ENCODE measurements at places on chromosomes 11 and 22.

GRCh38 chr11:64400667-64401066 lies 41.7 kb downstream of the RPS6KA4 start:
- no peak for DNase-seq

- DNase-seq: no peak
Observed at GRCh38 chr22:26321469-26321913, 107.6 kb upstream of the ASPHD2 start.

DNA sequence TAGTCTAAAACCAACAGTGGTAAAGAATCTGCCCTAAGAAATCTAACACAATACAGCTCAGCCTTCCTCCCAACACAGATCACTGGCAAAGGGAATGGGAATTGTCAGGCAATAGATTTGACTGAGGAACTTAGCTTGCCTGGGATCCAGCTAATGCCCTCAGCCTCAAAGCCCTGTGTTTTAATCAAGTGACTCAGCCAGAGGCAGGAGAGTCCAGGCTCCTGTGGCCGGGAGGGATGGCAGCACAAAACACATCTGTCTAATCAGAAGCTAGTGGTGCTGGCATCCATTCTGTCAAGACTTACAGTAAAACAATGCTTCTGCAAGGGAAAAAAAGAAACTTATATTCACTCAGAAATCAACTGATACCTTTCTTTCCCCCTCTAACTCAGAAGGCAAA lies 5.6 kb downstream of the SYTL2 start:
- DNase-seq: no peak

DNA sequence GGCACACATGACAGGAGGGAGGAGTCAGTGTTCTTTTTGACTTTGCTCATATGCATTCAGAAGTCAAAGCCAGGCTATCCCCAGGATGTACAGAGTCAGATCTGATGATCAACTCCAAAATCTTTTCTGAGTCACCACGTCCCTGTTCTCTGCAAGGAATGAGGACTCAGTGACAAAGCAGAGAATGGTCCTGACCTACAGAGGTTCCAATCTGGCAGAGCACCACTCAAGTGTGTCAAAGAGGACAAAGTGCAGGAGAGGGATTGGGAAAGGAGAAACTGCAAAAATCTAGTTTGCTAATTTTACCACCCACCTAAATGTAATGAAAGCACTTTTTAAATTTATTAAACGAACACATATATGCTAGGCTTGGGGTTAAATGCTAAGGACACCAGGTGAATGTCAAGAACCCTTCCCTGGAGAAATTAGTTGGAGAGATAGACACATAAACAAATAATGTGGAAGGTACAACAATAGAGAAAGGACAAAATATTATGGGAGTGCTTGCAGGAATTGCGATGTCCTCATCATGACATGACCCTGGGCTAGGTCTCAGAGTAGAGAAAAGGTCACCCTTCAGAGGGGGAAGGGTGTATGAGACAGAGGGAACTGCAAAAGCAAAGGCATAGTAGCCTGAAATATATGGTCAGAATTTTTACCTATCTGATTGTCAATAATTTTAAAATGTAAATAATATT lies 56.3 kb downstream of the MTNR1B start:
- no peak for DNase-seq

DNA sequence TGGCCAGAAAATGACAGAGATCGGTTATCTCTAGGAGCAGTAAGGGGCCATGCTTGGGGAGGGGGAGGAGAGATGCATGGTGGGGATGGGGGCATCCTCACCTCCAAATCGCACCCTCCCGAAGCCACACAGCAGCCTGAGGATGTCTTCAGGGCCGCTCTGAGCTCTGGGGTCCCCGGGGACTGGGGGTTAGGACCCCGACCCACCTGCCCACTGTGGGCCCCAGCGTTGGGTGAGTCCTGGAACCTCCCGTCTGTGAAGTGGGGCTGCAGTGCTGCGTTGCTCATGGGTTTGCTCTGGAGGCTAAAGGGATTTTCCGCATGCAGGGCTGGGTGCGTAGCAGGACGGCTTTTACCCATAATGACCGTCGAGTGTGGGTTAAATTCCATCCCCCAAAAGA lies 1046.3 kb downstream of the BRD1 start:
- no peak for DNase-seq

- DNase-seq: no peak
Observed at GRCh38 chr22:44194569-44194968, 13.8 kb downstream of the PARVG start.

DNA sequence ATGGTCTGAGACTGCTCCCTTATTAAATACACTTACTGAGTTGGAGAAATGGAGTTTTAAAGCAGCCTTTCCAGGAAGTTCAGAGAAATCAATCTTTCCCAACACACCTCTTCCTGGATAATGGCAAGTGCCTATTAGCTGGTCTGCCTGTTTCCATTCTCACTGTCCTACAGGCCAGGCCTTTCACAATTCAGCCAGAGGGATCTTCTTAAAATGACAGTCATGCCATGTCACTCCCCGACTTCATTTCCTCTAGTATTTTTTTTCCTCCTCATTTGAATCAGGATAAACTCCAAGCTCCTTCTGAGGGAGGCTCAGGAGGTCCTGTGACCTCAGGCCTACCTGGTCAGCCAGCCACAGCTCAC lies 62.6 kb downstream of the FDX1 start:
- no peak for DNase-seq

DNA sequence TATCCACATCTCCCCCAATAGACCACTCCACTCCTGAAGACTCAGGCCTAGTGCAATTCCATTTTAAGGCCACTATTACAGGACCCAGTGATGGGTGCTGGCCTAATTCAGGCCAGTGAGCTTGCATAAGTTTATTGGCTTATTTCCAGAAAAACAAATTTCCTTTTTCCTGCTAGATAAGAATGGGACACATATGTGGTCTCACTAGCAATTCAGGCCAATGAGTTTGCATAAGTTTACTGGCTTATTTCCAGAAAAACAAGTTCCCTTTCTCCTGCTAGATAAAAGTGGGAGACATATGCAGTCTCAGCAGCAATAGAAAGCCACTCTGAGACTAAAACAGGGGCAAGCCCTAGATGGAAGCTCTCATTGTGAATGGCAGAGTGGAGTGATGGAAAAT lies 22.4 kb downstream of the ADM start:
- no peak for DNase-seq

- no peak for DNase-seq
Observed at GRCh38 chr11:114148013-114148382, 88.5 kb downstream of the ZBTB16 start.

DNA sequence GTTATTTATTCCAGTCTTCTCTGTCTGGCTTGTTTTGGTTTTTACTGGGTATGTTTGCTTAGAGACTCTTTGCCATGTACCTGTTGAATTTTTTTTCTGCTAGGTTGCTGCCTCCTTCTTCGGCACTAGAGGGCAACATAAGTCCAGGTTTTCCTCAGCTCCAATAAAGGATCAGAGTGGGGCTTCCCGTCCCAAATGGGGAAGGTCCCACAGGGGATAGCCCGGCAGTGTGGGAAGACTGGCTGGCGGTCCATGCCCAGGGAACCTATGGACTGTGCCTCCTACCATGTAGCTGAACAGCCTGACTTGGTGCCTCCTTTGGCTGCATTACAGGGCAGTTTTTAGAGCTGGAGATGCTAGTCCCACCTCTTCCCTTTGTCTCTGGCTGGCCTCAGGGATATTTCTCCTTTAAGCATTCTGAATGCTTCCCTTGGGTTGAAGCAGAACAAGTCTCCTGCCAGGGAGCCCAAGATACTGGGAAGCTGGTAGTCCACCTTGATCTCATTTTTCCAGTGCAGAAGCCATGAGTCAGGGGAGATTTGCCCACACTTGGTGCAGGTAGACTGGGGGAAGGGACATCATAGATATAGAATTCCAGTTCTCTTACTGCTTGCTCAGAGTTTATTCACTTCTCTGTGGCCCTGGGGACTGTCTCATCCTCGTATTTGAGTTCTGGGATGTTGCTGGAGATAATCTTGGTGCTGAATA lies 60.2 kb downstream of the BRD1 start:
- no peak for DNase-seq

DNA sequence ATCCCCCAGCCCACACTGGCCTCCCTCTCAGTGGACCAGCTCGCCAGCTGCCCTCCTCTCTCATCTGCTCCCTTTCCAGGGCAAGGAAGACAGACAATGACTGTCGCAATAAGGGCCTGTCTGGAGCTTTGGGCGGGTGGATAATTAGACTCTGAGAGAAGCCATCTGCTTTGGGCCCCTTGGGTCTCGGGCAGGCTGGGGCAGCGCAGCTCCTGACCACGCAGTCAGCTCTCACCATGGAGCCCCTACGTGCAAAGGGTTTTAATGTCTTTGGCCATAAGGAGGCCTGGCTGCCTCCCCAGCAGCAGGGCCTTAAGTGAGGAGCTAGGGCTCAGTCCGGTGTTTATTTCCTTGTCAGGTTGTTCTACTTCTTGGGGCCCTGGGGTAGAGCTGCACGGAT lies 153.9 kb downstream of the CHST1 start:
- no peak for DNase-seq

- no peak for DNase-seq
Observed at GRCh38 chr22:41935509-41935908, 8.9 kb upstream of the TNFRSF13C start.

DNA sequence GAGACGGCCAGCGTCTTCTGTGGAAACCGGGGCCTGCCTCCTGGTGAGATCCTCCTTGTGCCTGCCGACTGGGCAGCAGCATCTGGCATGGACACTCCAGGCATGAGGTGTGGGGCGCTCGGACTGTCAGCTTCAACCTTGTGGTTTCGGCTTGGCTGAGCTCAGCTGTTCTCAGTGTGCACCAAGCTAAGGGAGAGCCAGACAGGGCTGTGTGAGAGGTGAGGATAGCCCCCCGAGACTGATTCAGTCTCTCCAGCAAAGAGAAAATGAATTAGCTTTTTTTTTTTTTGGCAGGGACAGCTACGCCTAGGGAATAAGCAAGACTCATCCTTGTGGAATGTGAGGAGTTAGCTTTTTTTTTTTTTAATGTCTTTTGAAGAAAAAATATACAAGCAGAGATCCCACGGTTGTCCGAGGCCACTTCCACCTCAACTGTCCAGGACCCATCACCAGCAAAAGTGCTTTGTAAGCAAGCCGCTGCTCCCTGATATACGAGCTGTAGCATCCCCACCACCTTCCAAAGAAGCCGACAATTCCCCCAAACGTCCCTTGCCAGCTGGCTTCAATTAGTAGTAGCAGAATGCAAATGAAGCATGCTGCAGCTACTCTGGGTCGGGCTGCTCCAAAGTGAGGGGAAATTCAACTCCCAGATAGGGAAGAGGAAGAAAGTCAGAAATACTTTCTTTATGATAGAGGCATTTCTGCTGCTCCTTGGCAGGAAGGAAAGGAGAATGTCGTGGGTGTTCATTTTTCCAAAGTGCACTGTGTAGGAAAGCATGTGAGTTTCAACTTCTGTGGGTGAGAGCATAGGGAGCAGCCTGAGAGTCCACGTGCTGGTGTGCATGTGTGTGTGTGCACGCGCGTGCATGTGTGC lies 9.7 kb upstream of the THY1 start:
- no peak for DNase-seq

DNA sequence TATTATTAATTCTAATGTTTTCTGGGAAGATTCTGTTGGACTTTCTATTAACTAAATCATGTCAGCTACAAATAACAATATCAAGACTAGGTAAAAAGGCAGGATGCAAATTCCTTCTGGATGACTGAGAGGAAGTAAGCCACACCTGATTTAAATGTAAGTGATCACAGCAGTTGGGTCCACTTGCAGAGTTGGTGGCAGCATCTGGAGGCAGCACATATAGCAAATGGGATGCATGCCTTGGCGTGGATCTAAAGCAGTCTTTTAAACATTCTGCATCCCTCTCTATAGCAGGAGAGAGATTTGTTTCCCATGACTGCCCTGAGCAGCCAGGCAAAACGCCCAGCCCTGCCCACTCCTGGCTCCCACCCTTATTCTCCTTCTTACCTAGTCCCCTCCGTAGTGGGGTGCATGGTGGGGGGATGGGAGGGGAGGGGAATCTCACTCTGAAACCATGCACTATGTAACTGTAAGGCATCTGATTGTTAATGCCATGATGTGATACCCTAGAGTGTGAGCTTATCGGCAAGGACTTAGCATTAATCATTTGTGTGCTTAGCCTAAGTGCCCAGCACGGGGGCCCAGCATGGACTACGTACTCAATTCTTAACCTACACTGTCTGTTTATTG lies 130.3 kb downstream of the EFCAB6 start:
- DNase-seq: no peak

GRCh38 chr11:48011798-48012391 lies 31.5 kb downstream of the PTPRJ start:
- DNase-seq: no peak

DNA sequence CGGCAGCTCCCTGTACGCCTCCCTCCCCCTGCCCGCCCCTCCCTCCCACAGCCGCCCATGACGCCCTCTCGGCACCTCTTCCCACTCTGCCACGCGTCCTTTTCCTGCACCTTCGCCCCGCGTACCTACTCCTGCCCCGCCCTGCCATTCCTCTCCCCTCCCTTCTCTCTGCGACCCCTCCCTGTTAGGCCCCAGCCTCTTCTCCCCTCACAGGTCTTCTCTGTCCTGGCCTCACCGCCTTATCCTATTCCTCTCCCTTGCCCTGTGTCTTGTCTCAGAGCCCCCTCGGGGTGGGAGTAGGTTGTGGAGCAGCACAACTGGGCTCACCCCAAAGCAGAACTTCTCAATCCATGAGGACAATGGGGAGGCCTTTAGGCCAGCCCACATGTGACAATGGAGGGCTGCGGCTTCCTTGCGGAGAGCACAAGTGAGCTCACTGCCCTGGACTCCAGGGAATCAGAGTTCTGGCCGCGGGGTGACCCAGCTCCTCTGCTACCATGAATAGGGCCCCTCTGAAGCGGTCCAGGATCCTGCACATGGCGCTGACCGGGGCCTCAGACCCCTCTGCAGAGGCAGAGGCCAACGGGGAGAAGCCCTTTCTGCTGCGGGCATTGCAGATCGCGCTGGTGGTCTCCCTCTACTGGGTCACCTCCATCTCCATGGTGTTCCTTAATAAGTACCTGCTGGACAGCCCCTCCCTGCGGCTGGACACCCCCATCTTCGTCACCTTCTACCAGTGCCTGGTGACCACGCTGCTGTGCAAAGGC lies 539 bp downstream of the SLC35C1 start:
- DNase-seq: no peak

DNA sequence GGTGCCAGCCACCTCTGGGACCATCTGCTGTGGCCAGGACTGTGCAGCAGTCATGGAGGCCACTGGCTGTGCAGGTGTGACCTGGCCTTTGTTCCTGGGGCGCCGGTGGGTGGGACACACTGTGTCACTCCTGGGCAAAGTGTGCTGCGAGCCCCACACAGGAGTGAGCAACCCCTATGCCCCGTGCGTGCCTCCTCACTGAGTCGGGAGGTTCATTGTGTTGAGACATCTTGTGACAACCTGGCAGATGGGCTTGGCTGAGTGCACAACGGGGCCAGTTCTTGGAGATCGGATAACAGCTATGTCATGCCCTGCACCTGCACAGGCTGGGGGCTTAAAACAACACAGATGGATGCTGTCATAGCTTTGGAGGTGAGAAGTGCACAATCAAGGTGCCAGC lies 13.5 kb downstream of the ANO1 start:
- no peak for DNase-seq

Data from NCI-H1092 treated with DMSO at 0.1 percent for 48 hours (cell line).